Esophagus squamous epithelium (tissue), 5 donors: ENCODE measurements at places on chromosomes 1 and 21.

DNA sequence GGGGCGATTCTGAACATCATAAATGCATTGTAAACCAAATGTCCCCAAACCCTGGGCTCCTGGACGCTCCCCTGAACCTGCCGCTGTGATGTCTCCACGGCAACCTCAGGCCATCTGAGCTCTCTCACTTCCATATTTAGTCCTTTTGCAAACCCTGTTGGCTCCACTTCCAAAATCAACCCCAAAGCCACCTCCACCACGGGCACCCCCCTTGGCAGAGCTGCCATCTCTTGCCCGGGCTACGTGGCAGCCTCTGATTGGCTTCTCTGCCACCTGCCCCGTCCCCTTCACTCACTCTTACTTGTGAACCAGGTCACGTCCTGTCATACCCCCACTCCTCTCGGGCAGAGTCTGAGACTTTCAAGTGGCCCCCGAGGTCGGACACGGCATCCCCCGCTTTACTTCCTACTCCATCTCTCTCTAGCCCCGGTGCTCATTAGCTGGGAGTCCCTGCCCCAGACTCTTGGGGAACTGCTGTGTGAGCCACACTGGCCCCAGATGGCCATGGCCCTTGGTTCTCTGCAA, 15.8 kb downstream of the PRXL2B start:
- DNase-seq, result no peak

GRCh38 chr1:71210718-71211117, 129.9 kb upstream of the ZRANB2 start:
- no peak for DNase-seq

DNA sequence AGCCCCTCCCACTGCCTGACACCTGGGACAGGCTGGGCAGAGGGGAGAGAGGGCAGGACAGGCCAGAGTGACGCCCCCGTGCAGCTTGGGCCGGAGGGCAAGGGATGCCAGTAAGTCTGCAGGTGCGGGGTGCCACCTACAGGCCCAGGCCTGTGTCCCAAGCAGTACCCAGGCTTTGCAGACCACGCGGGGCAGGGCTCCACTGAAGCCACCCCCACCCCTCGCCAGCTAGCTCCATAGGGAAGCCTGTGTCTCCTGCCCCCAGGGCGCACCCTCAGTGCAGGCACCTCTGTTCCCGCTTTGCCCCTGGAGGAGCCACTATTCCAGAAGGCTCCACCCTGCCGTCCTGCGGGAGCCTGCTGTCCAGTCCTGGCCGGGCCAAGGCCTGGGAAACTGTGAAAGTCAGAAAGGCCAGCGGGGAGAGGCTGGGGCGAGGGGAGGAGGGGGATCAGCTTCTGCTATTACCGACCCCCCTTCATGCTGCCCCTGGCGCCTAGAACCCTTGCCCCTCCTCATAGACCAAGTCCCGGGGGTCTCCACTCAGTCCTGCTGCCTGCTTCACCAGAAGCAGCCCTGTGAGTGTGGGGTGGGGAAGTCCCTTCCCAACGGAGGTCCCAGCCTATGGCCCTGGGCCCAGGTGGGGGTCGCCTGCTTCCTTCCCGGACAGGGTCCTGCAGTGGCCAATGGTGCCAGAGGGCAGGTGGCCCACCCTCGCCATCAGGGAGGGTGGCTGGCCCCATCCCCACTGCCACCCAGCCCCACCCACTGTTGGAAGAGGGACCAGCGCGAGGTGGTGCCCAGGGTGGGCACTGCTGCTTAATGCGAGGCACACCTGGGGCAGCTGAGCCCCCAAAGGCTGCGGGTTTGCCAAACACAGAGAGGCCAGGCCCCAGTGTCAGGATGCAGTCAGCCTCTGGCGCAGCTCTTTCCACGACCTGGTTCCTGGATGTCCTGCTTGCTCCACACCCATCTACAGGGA, 54.4 kb downstream of the KCNAB2 start:
- no peak for DNase-seq

DNA sequence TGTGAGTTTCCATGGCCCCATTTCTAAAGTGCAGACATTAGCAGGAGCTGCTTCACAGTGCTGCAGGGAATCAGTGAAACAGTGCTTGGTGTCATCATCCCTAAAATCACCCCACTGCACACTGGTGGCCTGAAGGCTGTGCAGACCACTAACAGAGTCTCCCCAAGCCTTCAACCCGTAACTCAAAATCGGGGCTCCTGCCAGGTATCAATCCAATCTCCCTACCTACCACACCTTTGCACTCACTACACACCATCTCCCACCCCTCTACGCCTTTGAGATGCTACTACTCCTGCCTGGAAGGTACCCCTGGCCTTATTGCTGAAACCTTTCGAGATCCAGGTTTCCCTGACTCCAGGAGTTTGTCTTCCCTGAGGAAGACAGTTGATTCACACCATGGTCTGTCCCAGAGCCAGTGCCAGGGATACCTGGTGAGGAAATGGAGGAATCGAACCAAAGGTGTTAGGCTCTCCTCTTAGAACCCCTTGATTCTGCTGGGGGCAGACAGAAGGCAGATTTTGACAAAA, 25.5 kb downstream of the SLC2A1 start:
- no peak for DNase-seq

GRCh38 chr1:164735315-164736052, 176.5 kb downstream of the PBX1 start:
- DNase-seq, result no peak

GRCh38 chr21:31537872-31538576, 121.5 kb upstream of the SOD1 start:
- no peak for DNase-seq

GRCh38 chr1:221440658-221441057, 301.2 kb downstream of the DUSP10 start:
- DNase-seq, result no peak

- DNase-seq, result no peak
Observed at GRCh38 chr1:215118081-215118480, 35.5 kb downstream of the KCNK2 start.

- no peak for DNase-seq
Observed at GRCh38 chr1:39490596-39491145, 765 bp upstream of the BMP8A start.

GRCh38 chr1:44523593-44524591, 118.8 kb downstream of the RNF220 start:
- no peak for DNase-seq

- DNase-seq, result no peak
Observed at GRCh38 chr1:220432408-220432807, 95.5 kb upstream of the MARK1 start.

- DNase-seq, result no peak
Observed at GRCh38 chr1:2516946-2517345, 9.4 kb downstream of the PANK4 start.

- no peak for DNase-seq
Observed at GRCh38 chr1:163768576-163768975, 446.8 kb downstream of the NUF2 start.

- no peak for DNase-seq
Observed at GRCh38 chr1:246622035-246622652, 55.9 kb downstream of the CNST start.

DNA sequence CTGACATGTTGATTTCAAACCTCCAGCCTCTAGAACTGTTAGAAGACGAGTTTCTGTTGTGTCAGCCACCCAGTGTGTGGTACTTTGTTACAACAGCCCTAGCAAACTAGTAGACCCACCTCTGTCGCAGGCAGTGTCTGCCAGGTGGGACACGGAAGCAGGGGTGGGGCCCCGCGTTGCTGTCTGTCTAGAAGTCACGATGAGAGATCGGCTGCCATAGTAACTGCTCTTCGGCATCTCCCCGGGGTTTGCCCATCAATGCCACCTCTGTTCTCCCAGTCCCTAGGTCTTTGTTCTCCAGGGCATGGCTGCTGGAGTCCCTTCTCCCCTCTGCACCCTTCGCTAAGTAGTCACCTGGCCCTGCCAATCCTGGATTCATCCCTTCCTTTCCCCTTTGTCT, 15.2 kb upstream of the CLSTN1 start:
- no peak for DNase-seq

DNA sequence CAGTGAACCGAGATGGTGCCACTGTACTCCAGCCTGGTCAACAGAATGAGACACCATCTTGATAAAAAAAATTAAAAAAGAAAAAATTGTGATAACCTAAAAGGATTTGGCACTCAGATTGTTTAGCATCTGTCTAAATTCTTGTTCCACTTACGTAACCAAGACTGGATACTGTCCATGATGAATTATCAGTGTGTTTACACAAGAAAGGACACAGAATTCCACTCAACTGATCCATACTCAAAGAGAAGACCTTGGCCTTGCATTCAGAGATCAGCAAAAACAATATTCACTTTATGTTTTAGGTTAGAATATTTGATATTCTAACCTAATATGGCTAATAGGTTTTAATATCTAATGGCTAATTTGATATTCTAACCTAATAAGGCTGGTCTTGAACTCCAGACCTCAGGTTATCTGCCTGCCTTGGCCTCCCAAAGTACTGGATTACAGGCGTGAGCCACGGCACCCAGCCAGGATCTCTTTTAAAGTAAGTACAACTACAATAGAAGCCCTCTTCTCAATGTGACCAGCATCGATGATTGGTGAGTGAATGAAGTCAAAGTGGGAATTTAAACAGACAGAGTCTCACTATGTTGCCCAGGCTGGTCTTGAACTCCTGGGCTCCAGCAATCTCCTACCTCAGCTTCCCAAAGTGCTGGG, 43.1 kb upstream of the COX20 start:
- no peak for DNase-seq

DNA sequence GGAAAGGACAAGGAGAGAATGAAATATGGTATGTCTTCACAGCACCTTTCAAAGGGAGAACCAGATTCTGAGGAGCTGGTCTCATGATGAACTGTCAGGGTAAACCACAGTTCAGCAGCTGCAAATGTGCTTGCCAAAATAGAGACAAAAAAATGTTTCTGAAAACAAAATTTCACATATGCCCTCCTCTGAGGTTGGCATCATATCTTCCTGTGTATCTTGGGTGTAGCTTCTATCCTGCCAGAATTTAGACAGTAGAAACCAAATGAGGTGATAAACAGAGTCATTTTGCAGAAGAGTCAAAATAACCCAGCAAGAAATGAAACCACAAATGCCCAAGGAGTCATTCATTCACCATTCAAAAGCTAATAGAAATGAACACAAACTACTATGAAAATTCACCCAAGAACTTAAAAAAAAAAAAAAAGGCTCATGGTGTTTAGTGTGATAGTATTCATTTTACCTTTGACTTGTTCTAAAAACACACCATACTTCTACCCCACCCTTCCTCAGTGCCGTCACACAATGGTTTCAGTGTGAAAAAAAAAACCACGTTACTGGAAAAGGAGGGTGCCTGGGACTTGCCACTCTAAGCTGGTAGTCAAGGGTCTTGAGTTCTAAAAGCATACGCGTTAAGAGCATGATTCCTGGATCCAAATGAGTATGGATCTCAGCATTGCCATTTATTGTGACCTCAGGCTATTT, 18.5 kb downstream of the SELL start:
- DNase-seq, result no peak

DNA sequence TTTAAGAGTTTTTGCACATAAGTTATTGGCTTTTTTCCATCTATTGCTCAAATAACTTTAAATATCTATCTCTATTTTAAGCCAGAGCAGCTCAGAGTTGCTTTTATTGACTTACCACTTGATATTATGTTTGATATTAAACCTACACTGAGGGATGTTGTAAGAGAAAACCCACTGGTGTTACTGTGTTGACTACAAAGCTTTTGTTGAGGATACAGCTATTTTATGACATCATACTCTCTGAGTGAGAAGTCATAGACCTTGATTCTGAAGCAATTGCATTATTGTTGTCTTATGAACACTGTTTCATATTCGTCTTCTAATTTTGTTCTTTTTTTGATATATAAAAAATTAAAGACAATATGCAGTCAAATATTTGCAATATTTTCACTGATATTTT, 560.4 kb downstream of the PTBP2 start:
- DNase-seq, result no peak

- DNase-seq, result no peak
Observed at GRCh38 chr1:67619080-67619479, 65.9 kb upstream of the GADD45A start.

- DNase-seq, result no peak
Observed at GRCh38 chr1:59697150-59697800, 117.5 kb upstream of the HOOK1 start.

DNA sequence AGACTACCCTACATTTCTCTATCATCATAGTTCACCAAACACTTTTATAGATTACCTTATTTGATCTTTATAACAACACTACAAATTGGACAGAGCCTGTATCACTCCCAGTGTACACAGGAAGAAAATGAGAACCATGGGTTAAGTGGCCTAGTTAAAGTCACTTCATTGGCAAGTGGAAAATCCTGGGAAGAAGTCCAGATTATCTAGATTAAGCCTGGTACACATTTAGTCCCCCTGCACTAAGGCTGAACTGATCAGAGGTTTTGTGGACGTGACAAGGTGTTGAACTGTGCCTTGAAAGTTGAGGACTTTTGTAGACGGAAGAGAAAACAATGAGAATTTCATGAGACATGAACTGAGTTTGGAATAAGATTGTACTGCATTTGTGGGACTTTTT, 7.5 kb upstream of the USH2A start:
- no peak for DNase-seq

DNA sequence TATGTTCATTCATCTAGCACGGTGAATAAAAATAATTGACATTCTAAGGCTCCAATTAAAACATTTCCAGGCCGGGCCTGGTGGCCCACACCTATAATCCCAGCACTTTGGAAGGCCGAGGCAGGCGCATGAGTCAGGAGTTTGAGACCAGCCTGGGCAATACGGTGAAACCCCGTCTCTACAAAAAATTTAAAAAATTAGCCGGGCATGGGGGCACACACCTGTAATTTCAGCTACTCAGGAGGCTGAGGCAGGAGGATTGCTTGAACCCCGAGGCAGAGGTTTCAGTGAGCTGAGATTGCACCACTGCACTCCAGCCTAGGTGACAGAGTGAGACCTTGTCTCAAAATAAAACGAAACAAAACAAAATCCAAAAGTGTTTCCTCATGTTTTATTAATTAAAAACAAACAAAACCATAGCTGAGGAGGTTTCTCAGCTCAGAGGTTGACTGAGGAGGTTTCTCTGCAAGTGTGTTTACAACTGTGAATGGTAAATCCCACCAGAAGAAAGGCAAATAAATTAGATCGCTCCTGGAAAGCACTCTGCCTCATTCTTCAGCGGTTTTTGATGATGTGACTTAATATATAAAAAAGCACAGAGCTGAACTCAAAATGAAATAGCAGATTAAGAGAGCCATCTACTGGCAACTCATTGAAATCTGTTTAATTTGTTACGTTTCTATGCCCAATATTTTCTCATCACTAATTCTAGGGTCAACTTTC, 37.7 kb upstream of the ATG4C start:
- no peak for DNase-seq

DNA sequence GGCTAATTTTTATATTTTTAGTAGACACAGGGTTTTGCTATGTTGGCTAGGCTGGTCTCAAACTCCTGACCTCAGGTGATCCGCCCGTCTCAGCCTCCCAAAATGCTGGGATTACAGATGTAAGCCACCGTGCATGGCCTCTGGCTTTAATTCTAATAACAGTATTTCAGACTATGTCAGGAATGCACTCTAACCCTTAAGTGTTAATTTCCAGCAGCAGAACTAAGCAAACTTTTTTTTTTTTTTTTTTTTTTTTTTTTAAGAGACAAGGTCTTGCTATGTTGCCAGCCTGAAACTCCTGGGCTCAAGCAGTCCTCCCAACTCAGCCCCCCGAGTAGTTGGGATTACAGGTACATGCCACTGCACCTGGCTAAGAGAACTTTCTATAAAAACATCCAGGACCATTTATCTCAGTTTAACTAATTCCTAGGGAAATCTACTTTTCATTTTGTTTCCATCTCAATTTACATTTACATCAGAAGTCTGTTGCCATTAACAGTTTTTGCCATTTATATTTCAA, 6.5 kb downstream of the DCAF8 start:
- no peak for DNase-seq

GRCh38 chr1:204123376-204123775, 28.5 kb downstream of the ETNK2 start:
- DNase-seq, result no peak

GRCh38 chr1:229031481-229032341, 239.2 kb upstream of the RAB4A start:
- DNase-seq, result no peak
